ENCODE measurements at places on chromosomes 5 and 9.

DNA sequence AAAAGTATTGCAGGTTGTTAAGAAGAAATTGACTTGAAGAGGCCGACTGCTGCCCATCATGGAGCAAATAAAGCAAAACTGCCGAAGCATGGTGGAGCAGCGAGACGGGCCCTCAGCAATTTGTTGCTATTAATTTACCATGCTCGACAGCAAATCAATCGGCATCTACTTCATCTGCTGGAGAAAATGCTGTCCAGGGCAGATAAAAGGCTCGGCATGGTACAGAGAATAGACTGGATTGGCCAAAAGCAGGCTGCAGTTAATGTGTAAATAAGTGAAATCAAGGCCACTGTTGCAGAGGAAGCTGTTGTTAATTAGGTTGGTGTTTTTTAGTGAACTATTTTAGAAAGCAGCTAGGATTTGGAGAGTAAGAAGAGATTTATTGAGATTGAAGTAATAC lies 8.3 kb downstream of the TLE4 start:
- no peak for DNase-seq

GRCh38 chr5:165370233-165370632 lies 1864.8 kb downstream of the MAT2B start:
- no peak for DNase-seq

DNA sequence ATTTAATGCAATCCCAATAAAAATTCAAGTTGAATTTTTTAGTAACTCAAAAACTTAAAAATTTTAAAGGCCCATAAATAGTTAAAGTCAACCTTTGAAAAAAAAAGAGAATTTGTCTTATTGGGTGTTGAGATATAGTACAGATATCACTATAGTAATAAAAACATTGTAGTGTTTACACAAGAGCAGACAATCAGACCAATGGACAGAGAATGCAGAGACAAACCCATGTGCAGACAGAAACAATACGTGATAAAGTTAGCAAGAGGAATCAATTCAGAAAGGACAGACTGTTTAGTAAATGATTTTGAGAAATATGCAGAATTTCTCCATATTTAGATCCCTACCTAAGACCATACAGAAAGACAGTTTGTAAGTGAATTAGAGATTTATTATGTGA lies 33.9 kb downstream of the GOLGA1 start:
- no peak for DNase-seq

- DNase-seq = no peak
Measured at GRCh38 chr5:15558681-15559080, 58.7 kb downstream of the FBXL7 start.

DNA sequence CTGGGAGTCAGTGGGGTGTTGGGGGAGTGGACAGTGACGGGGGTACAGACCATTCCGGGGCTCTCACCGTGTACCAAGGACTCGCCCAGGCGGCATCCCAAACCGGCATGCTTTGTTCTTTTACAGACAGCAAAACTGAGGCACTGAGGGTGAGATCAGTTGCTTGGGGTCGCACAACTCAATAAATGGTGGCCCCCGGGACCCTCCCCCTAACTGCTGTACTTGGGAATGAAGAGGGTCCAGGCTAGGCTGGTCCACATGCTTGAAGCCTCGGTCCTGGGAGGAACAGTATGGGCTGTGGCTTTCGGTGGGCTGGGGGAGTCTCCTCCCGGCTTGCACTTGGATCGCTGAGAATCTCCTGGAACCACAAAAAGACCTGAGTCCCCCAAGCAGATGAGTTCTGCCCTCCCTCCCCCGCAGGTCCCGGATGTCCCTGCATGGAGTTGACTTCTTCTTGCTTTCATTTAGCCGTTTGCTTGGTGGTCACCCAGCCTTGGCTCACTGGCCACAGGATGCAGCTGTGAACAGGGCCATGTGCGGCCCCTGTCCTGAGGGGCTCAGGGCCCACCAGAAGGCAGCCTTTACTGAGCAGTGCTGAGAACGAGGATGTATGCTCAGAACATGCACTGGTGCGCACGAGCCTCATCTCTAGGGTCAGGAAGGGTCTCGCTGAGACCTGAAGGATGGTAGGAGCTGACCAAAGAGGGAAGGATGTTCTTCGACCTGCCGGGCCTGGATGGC lies 4.2 kb downstream of the LAMC3 start:
- no peak for DNase-seq

DNA sequence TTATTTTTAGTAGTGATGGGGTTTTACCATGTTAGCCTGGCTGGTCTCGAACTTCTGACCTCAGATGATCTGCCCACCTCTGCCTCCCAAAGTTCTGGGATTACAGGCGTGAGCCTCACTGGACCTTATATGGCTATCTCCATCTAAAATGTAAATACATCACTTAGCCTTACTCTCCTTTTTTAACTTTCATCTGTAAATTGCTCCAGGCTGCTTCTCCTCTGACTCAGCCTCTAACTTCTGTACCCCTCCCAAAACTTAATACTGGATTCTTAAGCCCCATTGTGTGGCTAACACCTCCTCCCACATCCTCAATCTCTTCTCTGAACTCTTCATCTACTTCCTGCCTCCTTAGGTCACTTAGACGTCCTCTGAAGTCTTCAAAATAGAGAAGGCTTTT lies 4.0 kb downstream of the SNX30 start:
- DNase-seq = no peak

DNA sequence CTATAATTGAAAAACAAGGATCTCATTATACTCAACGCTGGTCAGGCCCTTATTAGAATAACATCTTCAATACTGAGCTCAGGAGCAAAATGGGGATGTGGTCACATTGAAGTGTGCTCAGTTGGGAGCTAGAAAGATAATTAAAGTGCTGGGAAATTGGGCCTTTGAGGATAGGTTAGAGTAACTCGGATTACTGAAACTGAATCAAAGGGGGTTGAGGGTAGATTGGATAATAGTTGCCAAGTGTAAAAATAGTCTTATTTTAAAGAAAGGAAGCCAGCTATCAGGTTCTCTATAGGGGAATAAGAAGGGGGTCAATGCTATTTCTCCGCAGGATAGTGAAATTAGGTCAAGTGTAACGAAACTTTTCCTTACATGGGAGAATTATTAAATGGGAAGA lies 391.0 kb upstream of the PTPRD start:
- DNase-seq = no peak

GRCh38 chr5:131289738-131290137 lies 25.9 kb downstream of the CDC42SE2 start:
- DNase-seq = no peak

DNA sequence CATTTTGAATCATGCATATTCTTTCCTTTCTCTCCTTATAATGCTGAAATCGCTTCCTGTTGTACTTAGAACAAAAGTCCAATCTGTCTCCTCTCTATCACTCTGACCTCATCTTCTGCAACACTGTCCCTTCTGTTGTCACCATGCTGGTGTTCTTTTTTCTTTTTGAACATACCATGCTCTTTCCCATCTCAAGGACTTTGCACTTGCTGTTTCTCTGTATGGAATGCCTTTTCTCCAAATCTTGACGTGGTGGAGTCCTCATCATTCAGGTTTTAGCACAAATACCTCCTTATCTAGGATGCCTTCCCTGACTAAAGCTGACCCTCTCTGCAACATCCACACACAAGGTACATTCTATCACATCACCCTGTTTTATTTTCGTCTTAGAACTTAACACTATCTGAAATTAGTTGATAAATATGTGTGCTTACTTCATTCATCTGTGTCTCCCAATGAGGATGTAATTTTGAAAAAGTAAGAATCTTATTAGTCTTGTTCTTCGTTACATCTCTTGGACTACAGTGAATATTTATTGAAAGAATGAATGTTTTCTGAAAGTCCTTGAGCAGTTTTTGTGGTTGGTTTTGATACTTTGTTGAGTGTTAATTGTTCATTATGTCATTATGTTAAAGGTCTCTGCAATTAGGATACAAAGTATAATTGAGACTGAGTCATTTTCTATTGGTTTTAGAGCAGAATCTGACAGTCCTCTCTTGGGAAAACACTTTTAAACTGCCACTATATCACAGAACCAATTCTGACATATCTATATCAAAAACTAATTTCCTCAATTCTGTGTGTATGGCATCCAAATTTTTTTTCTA lies 145.3 kb upstream of the RASA1 start:
- no peak for DNase-seq

DNA sequence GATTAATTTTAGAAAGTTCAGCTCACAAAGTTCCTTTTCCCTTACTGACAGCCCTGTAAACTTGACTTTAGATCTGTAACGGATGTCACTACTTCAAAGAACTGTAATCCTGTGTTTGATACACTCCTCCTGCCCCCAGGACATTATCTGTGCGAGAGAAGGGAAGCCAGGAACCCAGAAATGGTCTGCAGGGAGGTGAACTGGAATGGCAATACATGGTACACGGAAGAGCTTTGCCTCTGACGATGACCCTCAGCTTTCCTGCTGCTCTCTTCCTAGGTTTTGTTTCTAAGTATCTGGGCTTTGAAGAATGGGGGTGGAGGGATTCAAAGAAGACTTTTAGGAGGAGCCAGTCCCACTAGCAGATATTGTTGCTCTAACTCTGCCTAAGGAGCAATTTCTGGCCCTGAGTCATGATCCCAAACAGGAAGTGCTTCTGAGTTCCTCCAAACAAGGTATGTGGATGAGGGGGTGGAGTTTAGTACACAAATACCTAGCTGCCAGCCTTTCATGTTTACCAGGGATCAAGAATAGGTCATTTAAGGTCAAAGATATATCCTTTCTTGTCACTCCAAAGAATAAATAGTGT lies 43.4 kb upstream of the TMC1 start:
- peak; percentile 92 for DNase-seq

GRCh38 chr5:671459-672328 lies 21.5 kb downstream of the TPPP start:
- DNase-seq = peak; percentile 75

DNA sequence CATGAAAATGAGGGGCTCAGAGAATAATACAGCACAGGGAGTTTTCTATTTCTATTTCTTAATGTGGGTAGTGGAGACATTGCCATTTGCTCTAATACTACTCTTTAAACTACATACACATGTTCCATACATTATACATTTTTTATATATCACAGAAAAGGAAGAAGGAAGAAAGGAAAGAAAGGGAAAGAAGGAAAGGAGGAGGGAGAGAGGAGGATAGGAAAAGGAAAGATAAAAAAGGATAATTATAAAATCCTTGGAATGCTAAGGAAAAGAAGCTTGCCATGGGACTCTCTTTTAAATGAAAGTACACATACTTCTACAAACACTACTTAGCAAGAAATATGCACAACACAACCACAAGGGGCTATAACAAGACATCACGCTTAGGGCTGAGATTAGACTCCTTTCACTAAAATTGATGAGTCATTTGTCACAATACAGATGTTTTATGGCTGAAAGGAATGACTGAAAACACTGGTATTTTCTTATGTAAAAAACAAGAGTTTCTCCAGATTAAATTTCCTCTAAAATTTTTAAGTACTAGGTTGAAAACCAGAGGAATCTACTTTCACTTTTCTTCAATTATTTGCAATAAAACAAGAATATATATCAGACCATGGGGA lies 219.8 kb downstream of the ARL15 start:
- peak; percentile 72 for DNase-seq

- DNase-seq = peak; percentile 79
Measured at GRCh38 chr9:129558551-129559505, 62.1 kb downstream of the C9orf50 start.

- no peak for DNase-seq
Measured at GRCh38 chr5:41921166-41921565, 3.9 kb upstream of the FBXO4 start.

DNA sequence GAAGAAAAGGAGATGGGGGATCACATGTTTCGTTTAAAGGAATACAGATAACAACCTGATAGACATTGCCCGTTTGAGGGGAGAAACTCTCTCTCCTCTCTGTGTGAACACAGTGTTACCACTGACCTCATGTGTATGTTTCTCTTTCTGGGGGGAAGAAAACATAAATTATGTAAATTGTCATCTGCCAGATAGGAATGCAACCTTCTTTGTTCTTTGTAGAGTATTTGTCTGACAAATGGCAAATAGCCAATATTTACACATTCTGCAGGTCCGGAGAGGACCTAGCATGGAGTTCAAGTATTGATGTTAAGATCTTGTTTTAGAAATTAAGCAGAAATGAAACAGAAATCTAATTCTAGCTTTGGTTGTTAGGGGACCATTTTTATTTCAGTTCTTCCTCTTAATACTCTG lies 276.3 kb downstream of the SAXO1 start:
- no peak for DNase-seq

- no peak for DNase-seq
Measured at GRCh38 chr5:134447815-134448520, 36.3 kb upstream of the CDKN2AIPNL start.

- DNase-seq = no peak
Measured at GRCh38 chr9:93929231-93929630, 25.9 kb downstream of the BARX1 start.

- no peak for DNase-seq
Measured at GRCh38 chr5:169757016-169757415, 119.9 kb downstream of the DOCK2 start.

- DNase-seq = no peak
Measured at GRCh38 chr9:94779693-94780290, 53.3 kb downstream of the AOPEP start.

GRCh38 chr9:9945966-9946365 lies 666.8 kb downstream of the PTPRD start:
- no peak for DNase-seq

- no peak for DNase-seq
Measured at GRCh38 chr5:11407556-11408145, 496.6 kb downstream of the CTNND2 start.

GRCh38 chr9:123481209-123481865 lies 125.3 kb downstream of the CRB2 start:
- DNase-seq = no peak

DNA sequence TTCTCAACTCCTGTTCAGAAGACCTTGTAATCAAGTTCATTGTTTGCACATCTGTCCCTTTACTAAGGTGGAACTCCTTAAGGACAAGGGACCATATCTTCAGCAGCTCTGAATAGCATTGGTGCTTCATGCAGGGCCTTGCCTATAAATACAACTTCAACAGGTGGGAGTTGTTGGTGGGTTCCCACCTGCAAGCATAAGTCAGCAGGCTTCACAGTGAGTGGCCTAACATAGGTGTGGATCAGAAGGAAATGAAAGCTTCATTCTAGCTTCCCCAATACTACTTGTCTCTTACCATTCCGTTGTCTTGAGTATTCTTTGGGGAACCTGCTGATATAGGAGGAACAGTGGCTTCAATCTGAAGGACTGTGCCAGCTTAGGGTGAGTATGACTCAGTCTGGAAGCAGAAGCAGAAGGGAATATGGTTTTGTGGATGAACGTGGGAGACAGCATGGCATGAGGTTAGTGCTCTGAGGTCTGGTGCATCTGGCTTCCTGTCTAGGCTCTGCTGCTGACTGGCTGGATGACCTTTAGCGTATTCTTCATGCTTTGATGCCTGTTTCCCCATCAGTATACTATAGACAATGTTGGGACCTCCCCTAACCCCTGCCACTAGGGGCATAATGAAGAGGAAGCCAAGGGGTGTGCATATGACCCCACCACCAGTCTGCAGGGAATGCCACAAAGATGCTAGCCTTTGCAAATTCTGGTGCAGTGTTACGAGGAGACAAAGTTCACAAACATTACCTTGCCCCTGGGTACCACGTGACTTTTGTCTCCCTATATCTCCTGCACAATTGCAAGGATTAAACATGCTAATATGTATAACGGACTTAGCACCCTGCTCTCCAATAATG lies 192.3 kb downstream of the PALM2AKAP2 start:
- DNase-seq = no peak

- DNase-seq = peak; percentile 90
Measured at GRCh38 chr9:22147813-22148527, 138.9 kb upstream of the CDKN2B start.
